ENCODE measurements at places on chromosomes 2 and 18. TPM values are rescaled to one million over a fixed set of nuclear protein-coding genes. Genes with fewer than 3 reads are reported as not detected.

- peaks cover 28% of the 10 kb centered on the region for H3K36me3 ChIP-seq
- H3K4me3 ChIP-seq = no peak overlapping the region
- H3K4me1 ChIP-seq = 0 out of 2 replicates have a peak, but pooled peaks cover 7% of the 10 kb centered on the region
- H3K27me3 ChIP-seq = no peaks in the 10 kb centered on the region
- no peak for DNase-seq
Measured at GRCh38 chr2:189037518-189037917, 63.3 kb downstream of the COL3A1 start.

DNA sequence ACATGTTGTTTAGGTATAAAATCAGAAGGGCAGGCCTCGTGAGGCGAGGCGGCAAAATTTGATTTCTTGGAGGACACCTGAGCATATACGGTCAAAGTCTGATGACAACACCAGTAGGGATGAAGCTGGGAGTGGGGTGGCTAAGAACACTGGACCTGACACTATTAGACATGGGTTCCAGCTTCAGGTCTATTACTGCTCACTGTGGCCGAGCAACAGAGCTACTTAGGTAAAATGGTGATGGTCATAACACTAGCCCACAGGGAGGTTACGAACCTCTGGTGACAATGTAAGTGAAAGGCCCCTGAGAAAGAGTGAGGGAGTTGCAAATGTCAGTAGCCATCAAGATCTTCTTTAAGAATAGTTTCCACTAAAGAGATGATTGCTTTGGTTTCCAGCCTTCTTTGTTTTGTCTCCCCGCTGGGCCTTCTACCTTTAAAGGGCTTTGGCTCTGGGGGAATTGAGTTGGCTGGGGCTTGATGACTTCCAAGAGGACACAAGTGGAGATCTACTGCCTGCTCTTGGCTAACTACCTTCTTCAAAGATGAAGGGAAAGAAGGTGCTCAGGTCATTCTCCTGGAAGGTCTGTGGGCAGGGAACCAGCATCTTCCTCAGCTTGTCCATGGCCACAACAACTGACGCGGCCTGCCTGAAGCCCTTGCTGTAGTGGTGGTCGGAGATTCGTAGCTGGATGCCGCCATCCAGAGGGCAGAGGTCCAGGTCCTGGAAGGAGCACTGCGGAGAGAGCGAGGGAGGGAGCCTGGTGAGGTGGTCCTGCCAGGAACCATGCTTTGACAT is 3.5 kb downstream of the IL1B start:
- H3K4me1 ChIP-seq = no peaks in the 10 kb centered on the region
- no peaks in the 10 kb centered on the region for H3K27me3 ChIP-seq

DNA sequence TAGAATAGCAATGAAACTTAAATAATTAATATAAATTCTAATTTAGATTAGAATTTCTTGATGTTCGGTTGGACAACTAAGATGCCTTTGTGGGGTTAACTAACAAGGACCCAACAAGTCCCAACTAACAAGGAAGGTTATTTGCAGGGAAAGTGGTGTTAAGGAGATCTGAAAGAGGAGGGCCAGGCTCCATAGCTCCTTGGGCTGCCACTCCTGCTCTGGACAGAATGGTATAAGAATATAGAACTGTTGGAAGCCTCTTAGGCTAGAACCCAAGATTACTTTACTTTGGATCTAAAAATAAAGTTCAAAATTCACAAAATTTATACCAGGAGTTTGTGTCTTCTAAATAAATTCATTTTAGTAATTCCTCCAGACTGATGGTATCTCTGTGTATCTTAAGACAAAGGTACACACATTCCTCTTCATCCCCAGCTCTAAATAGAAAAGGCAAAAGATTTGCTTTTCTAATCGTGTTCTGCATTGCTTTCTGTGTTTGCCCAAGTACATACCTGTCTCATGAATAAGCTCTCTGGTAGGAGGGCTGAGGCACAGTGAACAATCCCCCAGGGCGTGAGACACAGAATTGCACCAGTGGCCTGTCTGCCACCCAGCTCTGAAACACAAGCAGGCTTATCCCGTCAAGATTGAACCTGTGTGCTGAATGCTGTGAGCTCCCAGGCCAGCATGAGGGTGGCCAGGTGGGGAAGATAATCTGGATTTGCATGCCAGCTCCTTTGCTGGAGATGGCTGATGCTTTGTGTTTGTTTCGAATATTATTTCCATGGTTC is 176.0 kb downstream of the ACKR3 start:
- H3K4me3 ChIP-seq = no peak overlapping the region
- H3K36me3 ChIP-seq = no peaks in the 10 kb centered on the region
- H3K4me1 ChIP-seq = no peaks in the 10 kb centered on the region
- DNase-seq = no peak

DNA sequence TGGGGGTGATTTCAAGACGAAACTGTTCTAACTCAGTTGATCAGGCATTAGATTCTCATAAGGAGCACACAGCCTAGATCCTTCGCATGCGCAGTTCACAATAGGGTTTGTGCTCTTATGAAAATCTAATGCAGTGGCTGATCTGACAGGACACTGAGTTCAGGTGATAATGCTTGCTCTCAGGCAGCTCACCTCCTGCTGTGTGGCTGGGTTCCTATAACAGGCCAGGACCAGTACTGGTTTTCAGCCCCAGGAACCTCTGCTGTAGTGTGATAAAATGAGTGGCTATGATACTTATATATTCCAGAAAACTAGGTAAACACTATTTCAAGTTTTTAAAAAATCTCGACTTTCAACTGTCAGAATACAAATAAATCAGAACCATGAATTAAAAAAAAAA is 271.4 kb downstream of the GALNT13 start:
- H3K4me3 ChIP-seq = no peak overlapping the region
- no peaks in the 10 kb centered on the region for H3K27me3 ChIP-seq
- no peaks in the 10 kb centered on the region for H3K4me1 ChIP-seq

DNA sequence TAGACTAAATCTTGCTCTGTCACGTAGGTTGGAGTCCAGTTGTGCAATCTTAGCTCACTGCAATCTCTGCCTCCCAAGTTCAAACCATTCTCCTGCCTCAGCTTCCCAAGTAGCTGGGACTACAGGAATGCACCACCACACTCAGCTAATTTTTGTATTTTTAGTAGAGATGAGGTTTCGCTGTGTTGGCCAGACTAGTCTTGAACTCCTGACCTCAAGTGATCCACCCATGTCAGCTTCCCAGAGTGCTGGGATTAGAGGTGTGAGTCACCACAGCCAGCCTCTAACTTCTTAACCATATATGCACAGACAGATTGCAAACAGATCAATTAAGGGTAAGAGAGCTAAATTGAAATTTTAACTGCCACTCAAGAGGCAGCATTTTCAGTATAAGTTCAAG is 22.1 kb upstream of the CNGA3 start:
- H3K27ac ChIP-seq = no peak overlapping the region
- H3K36me3 ChIP-seq = peaks cover 6% of the 10 kb centered on the region
- H3K4me3 ChIP-seq = no peak overlapping the region
- DNase-seq = no peak
- H3K4me1 ChIP-seq = no peaks in the 10 kb centered on the region

Gene FBXO36
- 5.7 TPM for polyA plus RNA-seq

Gene KANSL1L
- polyA plus RNA-seq = 5.5 TPM

Gene CFAP210
- 0.03 TPM for polyA plus RNA-seq

Gene MYL1
- not detected for polyA plus RNA-seq

Gene KCNIP3
- 1.6 TPM for polyA plus RNA-seq

Data from SK-N-SH (cell line).